ENCODE measurements at places on chromosomes 3 and 15.

DNA sequence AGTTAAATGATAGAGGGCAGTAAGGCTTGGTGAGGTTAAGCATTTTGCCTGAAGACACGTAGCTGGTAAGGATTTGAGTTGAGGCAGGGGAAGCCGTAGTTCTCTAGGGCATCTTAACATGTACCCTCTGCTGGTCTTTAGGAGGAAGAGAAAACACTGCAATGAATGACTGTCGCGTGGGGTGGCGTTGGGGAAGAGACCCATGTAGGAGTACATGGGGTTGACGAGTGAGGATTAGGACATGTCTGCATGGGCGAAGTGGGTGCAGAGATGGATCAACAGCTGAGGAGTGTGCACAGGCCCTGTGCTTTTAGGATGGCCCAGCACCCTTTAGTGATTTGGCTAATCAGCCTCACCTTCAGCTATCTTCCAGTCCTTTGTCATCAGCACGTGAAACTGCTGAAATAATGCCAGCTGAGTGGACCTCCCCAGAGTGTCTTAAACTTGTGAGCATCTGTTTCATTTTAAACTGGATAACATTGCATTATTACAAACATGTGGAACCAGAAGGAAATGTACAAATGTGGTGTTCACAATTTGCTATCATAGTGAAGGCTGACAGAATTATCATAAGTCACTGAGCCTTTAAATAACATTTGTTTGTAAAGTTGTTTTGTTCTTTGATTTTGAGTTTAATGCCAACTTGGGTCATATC is 15.3 kb downstream of the P2RY14 start:
- no peak for DNase-seq

DNA sequence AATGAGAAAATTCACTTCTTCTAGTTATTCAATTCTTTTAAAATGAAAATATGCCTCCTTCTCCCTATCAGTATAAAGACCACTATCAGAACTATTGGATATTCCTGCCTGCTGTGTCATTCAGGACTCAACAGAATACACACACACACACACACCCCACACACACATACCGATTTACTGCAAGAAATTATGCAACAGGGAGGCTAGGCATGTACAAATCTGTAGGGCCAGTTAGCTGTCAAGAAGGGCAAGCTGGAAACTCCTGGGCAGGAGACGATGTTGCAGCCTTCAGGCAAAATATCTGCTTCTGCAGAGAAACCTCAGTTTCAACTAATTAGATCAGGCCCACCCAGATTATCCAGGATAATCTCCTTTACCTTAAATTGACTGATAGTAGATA is 13.9 kb upstream of the RYR3 start:
- DNase-seq, result no peak

GRCh38 chr3:59262076-59262498 is 212.3 kb upstream of the CFAP20DC start:
- DNase-seq, result no peak

DNA sequence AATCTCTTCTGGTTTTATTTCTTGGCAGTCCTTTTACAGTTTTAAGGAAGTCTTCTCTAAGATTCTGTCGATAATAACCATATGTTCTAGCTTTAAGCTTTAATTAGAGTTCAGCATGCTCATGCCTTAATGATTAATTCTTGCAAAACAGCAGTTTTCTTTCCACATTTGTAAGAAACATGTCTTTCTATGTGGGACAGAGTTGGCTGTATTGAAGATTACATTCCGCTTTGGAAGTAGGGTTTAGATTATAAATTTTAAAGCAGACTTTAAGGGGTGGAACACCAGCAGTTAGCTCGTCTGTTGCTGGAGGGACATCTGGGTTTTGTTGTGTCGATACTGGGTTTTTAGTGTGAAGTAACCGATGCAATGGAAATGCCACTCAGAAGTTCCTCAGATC is 35.3 kb downstream of the SQOR start:
- DNase-seq, result no peak

DNA sequence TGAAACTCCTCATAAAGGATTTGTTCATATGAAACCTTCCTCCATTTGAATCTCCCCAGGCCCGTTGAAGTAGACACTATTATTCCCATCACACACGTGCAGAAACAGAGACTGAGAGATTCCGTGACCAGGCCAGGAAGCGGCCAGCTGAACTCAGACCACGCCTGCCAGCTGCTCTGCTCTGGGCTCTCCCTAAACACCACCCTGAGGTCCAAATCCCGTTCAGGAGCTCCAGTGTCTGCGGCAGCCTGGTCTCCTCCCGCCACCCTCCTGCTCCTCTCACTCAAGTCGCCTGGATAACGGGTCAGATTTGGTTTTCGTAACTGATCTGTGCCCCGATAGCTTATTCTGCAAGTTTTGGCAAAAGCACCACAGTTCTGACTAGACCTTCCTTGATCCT is 53.6 kb upstream of the SNRPA1 start:
- no peak for DNase-seq

- no peak for DNase-seq
Measured at GRCh38 chr3:123262226-123262625, 60.5 kb downstream of the SEC22A start.
